SW 1271 (cell line): ENCODE measurements at places on chromosomes 7 and 10.

DNA sequence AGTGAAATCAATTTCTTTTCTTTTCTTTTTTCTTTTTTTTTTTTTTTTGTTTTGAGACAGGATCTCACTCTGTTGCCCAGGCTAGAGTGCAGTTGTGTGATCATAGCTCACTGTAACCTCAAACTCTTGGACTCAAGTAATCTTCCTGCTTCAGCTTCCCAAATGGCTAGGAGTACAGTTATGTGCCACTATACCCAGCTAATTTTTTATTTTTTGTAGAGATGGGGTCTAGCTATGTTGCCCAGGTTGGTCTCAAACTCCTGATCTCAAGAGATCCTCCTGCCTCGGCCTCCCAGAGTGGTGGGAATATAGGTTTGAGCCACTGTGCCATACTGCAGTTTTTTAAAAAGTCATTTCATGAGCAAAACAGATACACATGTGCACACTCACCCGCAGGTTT, 79.8 kb downstream of the ANK3 start:
- DNase-seq, result no peak

- DNase-seq, result no peak
Measured at GRCh38 chr7:91446819-91447218, 182.6 kb downstream of the FZD1 start.

DNA sequence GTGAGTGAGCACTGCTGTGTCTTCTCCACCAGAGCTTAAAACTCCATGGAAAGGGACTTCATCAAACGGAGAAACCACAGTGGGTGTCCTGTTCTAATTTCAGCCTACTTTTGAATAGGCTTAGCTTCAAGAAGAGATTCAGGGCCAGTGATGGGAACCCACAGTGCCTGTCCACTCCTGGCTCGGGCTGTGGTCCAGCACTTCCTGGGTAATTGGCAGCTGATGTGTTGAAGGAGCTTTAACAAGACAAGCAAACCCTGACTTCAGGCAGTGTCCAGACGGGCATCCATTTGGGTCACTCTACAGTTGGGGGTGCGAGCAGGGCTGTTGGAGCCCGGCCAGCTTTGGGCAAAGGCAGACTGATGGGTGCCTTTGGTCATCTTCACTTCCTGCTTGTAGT, 14.5 kb downstream of the VWC2 start:
- no peak for DNase-seq

DNA sequence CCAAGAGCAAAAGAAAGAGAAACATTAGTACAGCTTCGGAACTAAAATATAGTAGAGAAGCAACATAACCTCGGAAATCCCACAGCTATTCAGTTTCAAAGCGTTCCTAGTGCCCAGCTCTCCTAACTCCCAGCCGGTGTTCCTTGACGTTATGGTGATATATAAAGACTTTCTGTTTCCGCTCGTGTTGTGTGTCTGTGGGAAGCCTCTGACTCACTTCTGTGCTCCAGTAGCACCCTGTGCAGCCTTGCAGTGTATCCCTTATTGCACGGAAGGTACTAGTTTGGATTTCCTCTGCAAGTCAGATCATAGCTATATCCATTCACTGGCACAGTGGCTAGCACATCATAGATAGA, 535 bp downstream of the ASAH2B start:
- peak; percentile 9 for DNase-seq

GRCh38 chr10:93342366-93342765, 139.8 kb downstream of the MYOF start:
- DNase-seq, result no peak

- DNase-seq, result no peak
Measured at GRCh38 chr10:58976254-58976653, 200.2 kb upstream of the PHYHIPL start.

DNA sequence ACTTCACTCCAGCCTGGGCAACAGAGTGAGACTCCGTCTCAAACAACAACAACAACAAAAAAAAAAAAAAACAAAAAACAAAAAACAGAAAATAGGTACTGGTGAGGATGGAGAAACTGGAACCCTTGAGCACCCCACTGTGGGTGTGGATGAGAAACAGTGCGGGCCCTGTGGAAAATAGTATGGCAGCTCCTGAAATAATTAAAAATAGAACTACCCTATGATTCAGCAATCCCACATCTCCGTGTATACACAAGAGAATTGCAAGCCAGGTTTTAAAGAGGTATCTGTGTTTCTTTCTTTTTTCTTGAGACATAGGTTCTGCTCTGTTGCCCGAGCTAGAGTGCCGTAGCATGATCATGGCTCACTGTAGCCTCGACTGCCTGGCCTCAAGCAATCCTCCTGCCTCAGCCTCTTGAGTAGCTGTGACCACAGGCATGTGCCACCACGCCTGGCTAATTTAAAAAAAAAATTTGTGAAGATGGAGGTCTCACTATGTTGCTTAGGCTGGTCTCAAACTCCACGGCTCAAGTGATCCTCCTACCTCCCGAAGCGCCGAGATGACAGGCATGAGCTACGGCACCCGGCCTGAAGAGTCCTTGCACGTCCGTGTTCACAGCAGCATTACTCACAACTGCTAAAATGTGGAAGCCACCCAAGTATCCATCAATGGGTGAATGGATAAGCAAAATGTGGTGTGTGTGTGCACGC, 39.5 kb downstream of the EBF3 start:
- no peak for DNase-seq

GRCh38 chr7:20786779-20787659, at the start of gene SP8:
Gene SP8, minus strand, starts transcription at chr7:20786886. Its CDS starts 88 bp downstream, at chr7:20786798.
- DNase-seq, result peak; percentile 73

DNA sequence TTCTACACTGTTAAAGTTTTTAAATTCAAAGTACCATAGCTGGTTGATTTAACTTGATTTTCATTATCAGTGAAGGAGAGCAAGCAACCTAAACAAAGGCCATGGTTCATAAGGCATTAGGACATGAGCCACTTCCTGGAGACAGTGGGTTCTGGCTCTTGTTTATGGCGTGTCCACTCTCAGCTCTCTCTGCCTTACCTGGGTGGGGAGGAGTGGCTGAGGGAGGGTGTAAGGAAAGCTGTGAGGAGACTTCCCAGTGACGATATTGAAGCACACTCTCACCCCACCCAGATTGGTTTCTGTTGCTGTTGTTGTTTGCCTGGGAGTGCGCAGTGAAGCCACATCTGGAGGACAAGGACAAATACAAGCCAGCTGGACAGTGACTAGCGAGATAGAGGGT, 365.3 kb upstream of the FZD8 start:
- no peak for DNase-seq

DNA sequence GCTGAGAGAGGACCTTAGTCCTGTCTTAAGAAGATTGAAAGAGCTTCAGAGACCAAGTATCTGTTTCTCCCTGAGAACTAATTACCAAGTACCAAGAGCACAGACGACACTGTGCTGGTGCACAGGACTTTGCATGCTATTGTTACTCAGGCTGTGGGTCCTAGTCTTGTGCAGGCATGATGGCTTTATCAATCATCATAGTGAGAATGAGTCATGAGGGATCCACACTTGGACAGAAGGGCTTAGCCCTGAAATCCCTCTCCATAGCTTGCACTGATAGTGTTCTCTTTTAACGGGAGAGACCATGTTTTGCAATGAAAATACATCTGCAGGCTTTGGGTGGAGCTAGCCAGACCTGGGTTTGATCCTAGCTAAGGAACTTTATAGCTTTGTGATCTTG, 93.3 kb downstream of the SORCS3 start:
- no peak for DNase-seq

DNA sequence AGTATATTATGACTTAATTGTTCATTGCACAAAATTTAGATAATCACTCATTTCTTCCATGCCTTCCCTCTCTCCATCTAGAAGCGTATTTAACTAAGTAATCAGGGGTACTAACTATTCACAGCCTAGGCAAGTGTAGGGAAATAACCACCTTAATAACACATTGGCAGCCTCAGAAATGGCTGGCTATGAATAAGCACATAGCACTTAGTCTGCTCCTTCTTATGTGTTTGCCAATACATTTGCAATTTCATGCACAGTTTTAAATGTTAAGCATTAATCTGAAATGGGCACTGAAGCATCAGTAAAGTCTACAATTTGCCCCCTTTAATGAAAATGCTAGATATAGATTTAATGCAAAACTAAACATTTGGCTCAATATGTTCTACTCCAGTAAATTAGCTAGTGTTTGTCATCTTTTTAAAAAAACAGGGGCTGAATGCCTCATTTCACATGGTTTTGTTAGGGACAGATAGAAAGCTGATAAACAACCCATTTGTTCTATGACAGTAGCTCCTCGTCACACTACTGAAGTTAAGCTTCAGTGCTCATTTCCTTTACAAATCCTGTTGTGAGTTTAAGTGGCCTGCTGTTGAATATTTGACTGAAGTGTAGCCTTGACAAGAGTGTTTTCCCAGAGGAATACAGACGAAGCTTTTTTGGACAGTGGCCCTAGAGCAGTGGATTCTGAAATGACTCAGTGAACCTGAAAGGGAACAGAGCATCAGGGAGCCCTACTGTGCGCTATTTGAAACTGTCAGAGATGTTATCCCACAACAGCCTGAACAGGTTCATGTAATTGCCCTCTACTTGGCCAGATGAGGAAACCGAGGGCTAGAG, 30.5 kb downstream of the HHEX start:
- no peak for DNase-seq

GRCh38 chr7:74462707-74463100, 9.0 kb downstream of the GTF2IRD1 start:
- no peak for DNase-seq

GRCh38 chr7:129816742-129817141, 136.0 kb downstream of the UBE2H start:
- no peak for DNase-seq

- DNase-seq, result no peak
Measured at GRCh38 chr7:44381494-44382220, 56.3 kb upstream of the CAMK2B start.

DNA sequence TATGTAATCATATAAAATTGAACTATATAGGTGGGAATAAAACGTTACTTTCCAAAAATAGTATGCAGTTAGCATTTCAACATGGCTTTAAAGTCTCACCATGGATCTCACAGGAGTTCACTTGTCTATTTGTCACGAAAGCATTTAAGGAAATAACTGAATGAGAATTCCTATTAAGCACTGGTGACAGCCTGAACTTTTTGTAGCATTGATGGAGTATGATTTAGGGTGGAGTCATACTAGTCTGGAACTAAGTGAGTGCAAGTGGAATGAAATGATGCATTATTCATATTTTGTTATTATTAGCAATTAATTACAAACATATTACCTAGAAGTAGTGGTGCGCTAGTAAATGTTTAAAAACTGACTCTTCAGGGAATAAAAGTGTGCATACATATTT, 26.0 kb upstream of the HIBADH start:
- no peak for DNase-seq

DNA sequence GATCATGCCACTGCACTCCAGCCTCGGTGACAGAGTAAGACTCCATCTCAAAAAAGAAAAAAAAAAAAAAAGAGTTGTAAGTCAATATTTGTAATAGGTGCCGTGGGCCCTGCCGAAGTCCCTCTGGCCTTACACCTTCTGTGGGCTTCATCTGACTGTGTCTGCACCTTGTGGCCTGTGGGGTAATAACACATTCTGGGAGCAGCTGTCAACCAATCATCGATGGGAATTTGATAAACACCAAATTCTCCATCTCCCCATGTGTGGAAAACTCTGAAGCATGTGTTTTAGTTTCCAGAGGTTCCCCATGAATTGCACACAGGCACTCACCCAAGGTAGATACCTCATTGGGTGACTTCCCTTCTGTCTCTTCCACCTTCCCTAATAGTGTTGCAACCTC, 10.8 kb downstream of the ZNF394 start:
- no peak for DNase-seq

- DNase-seq, result no peak
Measured at GRCh38 chr7:91140982-91141381, 123.3 kb upstream of the FZD1 start.

DNA sequence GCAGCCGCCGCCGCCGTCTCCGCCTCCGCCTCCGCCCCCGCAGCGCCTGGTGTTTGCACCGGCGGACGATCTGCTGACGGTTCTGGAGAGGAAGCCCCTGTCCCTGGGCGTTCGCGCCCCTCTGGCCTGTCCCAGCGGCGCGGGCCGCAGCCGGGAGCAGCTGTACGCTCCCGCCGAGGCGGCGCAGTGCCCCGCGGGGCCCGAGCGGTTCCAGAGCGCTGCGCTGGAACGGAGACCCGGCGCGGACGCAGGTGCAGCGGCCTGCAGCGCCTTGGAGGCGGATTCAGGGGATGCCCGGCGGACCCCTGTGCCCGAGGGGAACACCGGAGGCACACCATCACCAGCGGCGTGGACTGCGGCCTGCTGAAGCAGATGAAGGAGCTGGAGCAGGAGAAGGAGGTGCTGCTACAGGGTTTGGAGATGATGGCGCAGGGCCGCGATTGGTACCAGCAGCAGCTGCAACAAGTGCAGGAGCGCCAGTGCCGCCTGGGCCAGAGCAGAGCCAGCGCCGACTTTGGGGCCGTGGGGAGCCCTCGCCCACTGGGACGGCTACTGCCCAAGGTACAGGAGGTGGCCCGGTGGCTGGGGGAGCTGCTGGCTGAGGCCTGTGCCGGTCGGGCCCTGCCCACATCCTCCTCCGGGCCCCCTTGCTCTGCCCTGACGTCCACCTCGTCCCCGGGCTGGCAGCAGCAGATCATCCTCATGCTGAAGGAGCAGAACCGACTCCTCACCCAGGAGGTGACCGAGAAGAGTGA, 24.8 kb upstream of the ZNF735 start:
- no peak for DNase-seq

DNA sequence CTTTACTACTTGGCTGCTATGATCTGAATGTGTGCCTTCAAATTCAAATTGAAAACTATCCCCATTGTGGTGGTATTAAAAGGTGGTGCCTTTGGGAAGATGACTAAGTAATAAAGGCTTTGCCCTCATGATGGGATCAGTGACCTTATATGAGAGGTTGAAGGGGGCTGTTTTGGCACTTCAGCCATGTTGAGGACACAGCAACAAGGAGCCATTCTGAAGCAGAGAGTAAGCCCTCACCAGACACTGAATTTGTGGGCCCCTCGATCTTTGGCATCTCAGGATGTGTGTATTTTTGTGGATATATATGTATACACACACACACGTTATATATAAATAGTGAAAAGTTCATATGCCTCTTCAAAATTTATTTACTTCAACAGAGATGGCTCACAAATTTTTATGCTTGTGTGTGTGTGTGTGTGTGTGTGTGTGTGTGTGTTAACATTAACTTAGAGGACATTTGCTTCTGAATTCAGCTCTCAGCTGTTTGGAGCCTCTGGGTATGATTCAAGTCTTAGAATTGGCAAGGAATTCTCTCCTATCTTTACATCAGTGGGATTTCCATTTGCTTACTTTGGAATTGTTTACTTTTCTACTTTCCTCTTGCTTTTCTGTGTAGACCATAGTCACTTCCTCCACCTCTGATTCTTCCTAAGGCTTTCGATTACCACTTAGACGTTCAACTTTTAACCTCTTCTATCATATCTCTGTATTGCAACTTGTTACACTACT, 66.6 kb downstream of the MAGI2 start:
- DNase-seq, result no peak

GRCh38 chr7:5404421-5404826, 19.2 kb downstream of the TNRC18 start:
- no peak for DNase-seq

DNA sequence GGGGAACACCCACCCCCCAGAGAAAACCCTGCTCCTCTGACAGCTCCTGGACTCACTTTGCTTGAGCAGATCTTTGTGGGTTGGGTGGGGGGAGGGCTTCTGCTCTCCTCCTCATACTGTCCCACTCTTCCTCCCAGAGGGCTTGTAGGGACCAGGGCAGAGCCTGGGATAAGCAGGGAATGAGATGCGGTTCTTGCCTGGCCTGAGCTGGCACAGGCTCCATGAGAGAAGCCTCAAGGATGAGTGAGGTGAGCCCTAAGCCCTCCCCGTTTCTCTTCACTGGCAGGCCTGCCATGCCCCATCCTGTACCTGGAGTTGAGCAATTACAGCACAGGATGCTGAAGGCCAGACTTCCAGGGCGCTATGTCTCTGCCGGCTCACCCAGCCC, 134.7 kb downstream of the ADAM12 start:
- DNase-seq, result no peak
